Stimulated activated CD8-positive, alpha-beta memory T cell treated with anti-CD3 and anti-CD28 coated beads, Interleukin-15, amount 100 ng/mL, for 1 hour (primary cell): ENCODE measurements at places on chromosomes 5 and 9.

- DNase-seq = no peak
Measured at GRCh38 chr5:39400713-39401578, 23.8 kb downstream of the DAB2 start.

DNA sequence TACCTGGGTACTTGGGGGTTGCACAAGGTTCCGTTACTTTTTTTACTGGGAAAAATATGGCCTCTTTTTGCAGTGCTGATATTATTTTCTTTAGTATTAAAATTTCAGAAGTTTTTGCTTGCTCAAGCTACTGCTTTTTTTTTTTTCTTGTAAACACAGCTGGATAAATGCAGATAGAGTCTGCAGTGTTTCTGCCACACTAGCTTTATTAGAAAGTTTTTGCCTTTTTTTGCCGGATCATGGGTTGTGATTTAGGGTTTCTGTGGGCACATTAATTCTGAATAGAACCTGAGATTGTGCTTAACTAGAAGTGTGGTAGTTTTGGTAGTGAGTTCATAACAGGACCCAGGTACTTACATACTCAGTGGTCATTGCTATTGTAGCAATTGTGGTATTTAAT lies 19.9 kb downstream of the KIAA1958 start:
- no peak for DNase-seq

DNA sequence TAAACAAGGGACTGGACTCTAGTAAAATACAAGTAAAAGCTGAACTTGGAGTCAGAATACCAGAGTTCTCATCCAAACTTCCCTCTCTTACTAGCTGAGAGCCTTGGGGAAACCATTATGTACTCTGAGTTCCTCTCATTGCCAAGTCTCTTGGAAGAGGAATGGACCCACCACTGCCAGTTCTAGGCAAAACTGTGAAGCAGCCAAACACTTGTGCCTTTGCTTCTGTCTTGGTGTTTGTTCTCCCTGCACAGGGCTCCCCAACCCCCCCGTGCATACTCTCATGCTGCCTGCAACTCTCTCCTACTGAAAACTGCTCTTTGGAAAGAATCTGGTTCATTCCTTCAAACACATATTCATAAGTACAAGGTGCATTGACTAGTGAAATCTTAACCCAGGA lies 102.6 kb downstream of the PDZD2 start:
- DNase-seq = no peak

DNA sequence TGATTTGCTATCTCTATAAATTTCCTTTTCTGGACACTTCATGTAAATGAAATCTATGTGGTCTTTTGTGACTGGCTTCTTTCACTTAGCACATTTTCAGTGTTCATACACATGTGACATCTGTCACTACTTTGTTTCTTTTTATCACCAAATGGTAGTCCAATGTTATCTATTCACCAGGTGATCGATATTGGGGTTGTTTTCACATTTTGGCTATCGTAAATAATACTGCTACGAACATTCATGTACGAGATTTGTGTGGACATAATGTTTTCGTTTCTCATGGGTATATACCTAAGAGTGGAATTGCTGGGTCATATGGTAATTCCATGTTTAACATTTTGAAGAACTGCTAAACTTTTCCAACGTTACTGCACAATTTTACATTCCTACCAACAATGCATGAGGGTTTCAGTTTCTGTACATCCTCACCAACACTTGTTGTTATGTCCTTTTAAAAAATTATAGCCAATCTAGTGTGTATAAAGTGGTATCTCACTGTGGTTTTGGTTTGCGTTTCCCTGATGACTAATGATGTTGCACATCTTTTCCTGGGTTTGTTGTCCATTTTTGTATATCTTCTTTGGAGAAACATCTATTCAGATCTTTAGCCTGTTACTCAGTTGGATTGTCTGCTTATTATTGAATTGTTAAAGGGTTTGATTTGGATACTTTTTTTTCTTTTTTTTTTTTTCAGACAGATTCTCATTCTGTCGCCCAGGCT lies 263.0 kb downstream of the PDZD2 start:
- no peak for DNase-seq

DNA sequence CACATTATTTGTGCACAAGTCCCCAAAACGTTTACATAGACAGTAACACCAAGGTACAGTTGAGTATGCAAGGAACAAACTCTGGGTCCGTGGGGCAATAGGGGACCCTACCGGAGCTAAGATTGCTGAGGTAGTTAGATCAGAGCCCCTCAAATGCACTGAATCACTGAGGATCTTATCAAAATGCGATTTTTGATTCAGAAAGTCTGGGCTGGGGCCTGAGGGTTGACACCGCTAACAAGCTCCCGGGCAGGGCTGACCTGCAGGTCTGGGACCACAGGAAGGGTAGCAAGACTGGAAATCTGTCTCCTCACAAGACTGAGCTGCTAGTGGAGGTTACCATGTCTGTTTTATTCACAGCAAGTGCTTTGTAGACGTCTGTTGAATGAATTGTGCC lies 1.8 kb upstream of the IL3 start:
- no peak for DNase-seq

DNA sequence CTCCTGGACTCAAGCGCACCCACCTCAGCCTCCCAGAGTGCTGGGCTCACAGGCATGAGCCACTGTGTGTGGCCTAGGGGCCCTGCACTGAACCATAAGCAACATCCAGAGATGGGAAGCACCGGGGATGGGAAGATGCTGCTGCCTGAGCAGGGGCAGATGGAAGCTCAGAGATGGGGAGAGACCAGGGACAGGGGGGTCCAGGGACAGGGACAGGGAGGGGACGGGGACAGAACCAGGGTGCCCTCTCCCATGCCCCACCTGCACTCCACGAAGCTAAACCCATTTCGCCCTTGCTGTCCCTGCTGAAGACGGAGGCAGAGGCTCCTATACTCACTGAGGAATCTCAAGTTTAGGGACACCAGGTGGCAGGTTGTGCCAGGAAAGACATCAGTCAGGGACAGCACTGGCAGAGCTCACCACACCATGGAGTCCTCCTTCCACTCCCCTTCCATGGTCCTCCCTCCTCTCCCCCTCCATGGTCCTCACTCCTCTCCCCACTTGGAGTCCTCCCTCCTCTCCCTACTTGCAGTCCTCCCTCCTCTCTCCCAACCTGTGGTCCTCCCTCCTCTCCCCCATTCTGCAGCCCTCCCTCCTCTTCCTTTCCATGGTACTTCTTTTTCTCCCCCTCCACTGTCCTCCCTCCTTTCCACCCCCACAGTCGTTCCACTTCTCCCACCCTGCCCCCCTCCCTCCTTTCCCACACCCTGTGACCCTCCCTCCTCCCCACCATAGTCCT lies 45.5 kb upstream of the LRRC14B start:
- DNase-seq = no peak

DNA sequence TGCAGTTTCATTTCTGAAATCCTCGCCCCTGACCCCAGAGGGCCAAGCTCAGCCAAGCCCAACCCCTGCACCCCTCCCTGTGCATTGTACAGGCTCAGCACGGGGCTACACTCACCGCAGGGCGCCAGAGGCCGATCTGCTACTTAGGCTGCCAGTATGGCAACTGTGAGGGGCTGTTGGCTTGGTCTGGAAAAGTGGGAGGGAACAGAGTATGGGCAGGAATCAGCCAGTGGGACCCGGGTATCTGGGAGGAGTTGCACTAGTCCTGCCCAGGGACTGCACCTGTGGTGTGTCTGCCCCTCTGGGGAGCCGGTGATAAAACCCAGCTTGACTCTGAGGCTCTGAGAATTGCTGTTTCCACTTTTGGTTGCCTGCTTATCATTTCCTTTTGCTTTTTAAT lies 167.4 kb upstream of the KIF2A start:
- no peak for DNase-seq

DNA sequence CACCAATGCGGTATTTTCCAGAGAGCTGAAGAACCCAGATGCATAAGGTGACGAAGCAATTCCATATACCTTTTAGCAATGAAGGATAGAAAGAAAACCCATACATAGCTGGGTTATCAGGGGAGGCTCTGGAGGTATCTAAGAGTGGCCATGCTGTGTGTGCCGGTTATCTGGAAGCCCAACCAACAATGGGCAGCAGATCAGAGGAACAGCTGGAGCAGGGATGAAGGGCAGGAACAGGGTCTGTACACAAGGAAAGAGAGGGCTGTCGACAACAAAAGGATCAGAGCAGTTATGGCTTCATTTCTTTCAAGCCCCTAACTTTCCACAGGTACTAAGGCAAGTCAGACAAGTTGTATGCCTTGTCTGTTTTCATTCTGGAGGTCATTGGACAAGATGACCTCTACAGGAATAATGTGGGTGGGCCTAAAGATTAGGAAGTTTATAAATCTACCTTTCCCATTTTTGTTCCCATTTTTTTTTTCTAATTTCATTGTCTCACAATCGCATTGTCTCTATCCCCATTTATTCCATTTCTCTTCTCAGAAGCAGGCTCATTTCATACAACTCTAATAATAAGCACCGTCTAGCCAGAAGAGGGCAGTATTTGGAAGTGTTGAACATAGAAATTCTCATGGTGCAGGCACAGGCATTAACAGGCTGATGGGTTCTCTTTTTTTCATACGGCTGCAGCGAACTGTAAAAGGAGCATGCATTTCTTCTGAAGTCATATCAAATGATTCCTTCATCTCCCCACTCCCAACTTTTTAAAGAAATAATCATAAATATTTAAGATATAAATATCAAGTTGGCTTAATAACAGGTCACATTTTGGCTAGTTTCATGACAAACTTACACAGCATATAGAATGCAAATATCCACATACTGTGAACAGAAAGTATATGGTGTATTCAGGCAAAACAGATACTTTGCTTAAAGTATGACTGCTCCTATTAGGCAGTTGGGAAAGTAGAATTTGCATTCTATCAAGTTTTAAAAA lies 63.5 kb downstream of the ZNF474 start:
- DNase-seq = no peak

DNA sequence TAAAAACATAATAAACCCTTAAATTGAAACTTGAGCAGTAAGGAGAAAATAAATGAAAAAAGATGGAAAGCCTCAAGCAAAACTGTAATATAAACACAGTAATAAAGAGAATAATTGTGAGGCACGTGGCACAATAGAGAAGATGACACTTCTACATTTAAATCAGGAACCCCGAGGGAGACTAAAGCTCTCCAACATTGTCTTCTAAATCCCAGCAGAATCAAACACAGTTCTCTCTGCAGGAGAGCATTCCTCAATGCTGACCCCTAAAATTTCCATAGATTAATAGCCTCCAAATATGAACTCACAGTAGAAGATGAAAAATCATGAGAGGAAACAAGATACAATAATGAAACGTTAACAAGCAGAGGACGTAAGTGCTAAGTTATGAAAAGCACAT lies 721.2 kb upstream of the COX7C start:
- no peak for DNase-seq

DNA sequence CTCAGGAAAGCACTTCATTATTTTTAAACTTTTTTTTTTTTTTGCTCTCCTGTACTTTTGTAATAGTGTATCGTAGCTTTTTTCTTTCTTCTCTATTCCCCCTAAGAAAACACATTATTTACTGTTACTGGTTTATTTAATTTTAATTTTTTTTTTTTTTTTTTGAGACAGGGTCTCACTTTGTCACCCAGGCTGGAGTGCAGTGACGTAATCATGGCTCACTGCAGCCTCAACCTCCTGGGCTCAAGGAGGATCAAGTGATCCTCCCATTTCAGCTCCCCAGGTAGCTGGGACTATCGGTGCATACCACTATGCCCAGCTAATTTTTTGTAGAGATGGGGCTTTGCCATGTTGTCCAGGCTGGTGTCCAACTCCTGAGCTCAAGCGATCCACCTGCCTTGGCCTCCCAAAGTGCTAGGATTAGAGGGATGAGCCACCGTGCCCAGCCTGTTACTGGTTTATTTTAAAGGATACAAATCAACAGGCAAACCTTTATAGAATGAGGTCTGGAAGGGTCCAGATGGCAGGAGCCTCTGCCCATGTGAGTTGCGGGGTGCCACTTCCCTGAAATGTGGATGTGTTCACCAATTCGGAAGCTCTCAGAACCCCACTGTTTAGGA lies 49.0 kb upstream of the TNFSF15 start:
- DNase-seq = no peak

DNA sequence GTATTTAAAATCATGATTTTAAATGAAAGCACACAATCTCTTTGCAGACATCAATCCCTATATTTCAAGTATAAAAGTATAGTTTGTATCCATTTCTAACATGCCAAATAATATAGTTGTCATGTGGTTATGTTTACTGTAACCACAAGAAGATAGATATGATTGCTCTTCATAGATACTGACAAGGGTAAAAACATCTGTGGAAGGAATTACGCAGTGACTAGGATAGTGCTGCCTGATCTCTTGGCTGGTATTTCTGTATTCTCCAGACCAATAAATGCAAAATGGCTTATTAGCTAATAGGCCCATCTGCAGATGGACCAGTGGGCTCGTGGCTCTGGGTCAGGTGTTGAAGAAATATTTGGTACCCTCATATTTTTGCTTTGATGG lies 34.9 kb upstream of the FBN2 start:
- no peak for DNase-seq

- no peak for DNase-seq
Measured at GRCh38 chr9:122042056-122042455, 51.1 kb downstream of the TTLL11 start.

DNA sequence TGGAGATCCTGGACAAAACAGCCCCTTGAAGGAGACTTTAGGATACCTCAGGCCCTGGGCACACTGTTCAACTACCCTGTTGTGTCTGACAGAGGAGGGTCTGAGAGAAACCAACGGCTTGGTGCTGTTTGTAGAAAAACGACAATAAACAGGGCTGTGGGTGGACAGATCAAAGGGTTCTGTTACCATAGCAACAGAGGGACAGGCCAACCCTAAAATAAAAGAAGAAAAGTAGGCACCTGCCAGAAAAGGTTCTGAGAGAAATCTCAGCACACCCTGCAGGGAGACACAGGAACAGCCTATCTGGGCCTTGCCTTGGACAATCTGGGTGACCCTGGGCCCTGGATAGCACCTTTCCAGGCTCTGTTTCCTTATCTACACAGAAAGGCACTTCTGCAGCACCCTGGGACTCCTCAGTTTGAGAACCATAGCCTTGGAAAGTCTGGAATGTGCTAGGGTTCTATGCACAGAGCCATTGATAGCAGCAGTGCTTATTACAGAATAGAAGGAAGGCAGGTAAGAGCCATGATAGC lies 104.8 kb upstream of the TBC1D2 start:
- no peak for DNase-seq

GRCh38 chr9:18382243-18382642 lies 91.7 kb upstream of the ADAMTSL1 start:
- no peak for DNase-seq

GRCh38 chr5:93587597-93588351 lies 4.8 kb downstream of the NR2F1 start:
- no peak for DNase-seq

DNA sequence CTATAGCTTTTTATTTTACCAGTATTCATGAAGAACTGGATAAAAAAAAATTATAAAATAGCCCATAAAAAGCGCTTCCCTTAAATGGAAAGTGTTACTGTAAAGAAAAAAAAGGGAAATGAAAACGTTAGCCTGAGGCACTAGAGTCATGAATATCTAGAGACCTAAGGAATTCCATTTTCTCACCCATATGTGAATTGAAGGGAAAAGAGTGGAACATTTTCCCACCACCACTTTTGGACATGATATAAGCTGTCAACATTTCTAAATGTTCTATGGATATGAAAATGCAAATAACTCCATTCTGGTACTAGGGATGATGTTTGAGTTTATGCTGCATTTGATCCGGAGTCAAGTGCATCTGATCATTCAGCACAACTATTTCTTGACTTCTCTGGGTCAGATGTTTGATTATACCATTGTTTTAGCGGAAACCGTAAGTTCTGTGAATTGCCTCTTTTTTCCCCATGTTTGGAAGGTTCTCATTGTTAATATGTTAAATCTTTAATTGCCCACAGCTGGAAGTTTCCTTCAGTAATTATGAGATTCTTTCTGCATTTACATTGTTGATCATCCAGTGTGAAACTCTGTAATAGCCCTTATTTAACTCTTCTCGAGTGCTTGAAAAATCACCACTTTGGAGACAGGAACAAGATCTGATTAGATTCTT lies 467.4 kb upstream of the SEMA6A start:
- no peak for DNase-seq
